Activated CD8-positive, alpha-beta memory T cell treated with anti-CD3 and anti-CD28 coated beads, Interleukin-2, amount 50 U/mL, for 4 hours (primary cell): ENCODE measurements at places on chromosomes 2 and 18.

GRCh38 chr2:110997331-110998045 lies 123.2 kb upstream of the BCL2L11 start:
- DNase-seq: no peak

DNA sequence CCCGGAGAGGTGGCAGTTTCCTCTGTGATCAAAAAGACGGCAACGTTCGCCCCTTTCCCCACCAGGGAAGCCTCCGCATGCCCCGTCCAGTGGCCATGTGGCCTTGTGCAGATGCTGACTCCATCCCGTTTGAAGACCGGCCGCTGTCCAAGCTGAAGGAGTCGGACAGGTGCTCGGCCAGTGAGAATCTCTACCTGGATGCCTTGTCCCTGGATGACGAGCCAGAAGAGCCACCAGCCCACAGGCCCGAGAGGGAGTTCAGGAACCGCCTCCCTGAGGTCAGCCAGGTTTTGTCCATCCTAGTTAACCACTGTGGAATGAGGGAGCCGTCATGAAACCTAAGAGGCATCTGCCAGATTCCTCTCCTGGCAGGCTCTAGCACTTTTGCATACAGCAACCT lies 113.6 kb downstream of the MTCL1 start:
- no peak for DNase-seq

DNA sequence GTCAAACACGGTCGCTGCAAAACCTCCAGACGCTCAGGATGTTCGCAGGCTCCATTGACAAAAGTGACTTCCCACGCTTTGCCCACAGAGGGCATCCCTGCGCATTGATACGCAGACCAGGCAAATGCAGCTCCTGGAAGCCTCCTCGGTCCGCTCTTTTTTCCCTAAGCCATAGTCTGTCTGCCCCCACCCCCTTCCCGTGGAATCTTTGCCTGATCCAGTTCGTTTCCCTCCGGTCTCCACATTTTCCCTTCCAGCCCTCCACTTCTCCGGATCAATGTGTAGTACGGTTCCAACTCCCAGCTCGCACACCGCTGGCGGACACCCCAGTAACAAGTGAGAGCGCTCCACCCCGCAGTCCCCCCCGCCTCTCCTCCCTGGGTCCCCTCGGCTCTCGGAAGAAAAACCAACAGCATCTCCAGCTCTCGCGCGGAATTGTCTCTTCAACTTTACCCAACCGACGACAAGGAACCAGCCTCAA lies at the start of gene DCC:
DCC (plus strand) TSS at position 307 of the 481 bp plus-strand sequence. CDS start 591 bp downstream, outside the sequence.
- DNase-seq: no peak

DNA sequence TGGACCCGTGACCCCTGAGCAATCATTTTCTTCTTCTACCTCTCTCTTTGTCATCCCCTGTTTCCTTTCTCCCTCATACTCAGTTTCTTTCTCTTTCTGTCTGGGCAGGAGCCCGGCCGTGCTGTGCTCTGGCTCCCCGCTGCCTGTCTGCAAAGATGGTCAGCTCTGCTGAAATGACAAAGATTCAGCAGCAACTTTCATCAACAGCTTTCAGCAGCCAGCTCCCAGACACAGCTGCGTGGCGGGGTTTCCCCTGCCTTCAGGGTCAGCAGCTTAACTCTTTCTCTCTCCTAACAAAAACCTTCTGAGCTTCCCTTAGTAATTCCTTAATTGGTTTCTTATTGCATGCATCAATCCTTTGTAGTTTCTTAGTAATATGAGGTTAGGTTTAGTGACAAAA lies 1234.4 kb downstream of the CNTNAP5 start:
- DNase-seq: no peak

DNA sequence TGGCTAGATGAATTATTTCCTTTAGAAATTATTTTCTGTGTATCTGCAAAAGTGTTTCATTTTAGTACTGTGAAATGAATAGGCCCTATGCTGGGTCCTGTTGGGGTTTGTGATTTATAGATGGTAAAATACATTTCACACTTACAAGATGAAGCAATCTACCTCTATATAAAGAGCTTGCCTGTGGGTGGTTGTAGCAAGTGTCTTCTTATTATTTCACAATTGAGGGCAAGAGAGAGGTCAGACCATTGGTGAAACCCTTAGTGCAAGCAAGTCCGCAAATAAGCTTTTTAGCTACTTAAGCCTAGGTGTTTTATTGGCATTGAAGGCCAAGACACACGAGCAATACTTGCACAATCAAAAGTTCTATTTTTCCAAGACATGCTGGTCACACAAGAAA lies 153.1 kb downstream of the FMNL2 start:
- no peak for DNase-seq

GRCh38 chr2:104749856-104750460 lies 104.0 kb upstream of the POU3F3 start:
- DNase-seq: no peak

DNA sequence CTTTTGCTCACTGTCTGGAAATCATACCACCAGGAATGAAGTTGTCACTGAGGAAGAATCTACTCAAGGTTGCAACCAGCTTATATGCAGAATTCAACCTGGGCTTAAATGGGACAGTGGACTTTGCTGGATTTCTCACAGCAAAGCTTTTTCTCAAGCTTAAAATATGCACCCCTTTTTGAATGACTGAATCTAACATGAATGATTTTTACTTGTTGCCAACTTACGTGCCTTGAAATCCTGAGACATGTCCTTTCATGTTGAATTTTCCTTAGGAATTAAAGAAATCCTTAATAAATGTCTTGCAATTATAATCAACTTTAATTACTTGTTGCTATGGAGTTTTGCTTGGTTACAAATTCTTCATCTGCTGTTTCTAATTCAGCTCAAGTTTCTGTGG lies 57.4 kb downstream of the SPP2 start:
- DNase-seq: no peak

DNA sequence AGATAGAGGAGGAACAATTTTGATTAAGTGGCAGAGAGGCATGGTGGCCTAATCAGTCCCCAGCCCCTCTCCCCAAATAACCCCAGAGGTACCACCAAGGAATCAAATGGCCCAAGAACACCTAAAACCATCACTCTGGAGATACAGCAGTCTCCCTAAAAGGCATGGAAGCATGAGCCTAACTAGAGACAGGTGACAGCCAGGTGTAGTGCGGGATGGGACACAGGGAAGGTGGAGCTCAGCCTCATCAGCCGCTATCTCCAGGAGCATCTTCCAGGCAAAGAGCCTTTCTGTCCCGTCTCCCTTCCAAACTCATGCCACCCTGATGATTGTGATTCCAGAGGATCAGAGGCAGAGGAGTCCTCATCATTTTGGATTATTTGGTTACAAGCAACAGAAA lies 144.7 kb downstream of the COPS8 start:
- no peak for DNase-seq

GRCh38 chr2:216851486-216852090 lies 8.3 kb downstream of the TNP1 start:
- DNase-seq: no peak
